ENCODE measurements at places on chromosomes 16 and 17. TPM values are rescaled to one million over a fixed set of nuclear protein-coding genes. Genes with fewer than 3 reads are reported as not detected.

C17orf58 gene
- polyA plus RNA-seq, result 2.2 TPM

DNA sequence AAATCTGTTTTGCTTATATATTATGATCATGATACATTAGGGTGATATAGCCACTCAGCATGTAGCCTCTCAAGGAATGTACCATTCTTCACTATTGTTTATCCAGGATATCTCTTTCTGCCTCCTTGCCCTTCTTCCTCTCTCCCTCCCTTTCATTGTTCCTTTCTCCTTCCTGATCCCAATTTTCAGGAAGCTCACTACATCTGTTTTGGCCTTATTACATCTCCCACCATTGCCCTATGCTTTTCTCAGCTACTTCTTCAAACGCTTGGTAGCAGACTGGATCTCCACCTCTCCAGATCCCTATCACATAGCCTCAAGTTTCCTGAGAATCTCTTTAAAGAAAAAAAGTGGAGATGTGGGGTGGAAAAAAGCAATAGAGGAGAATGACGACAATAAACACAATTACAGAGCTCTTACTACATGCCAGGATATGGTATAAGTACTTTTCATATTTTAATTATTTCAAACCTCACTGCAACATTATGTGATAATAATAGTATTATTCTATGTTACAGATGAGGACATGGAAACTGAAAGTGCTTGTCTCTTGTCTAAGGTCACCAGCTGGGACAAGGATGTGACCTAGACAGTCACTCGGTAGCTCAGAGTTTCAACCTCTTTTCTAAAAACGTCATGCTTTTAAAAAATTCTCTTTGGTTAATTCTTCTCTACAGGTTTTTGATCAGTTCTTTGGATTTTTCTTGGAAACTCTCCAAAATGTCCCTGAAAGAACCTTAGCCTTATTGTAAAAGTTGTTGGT lies 959.1 kb downstream of the CDH11 start:
- no peak for DNase-seq
- H3K36me3 ChIP-seq, result no peaks in the 10 kb centered on the region
- H3K4me1 ChIP-seq, result no peaks in the 10 kb centered on the region
- H3K27ac ChIP-seq, result no peak overlapping the region
- peak overlapping the region; percentile 39 for H3K4me3 ChIP-seq
- no peaks in the 10 kb centered on the region for H3K27me3 ChIP-seq

- H3K36me3 ChIP-seq, result no peaks in the 10 kb centered on the region
- H3K27ac ChIP-seq, result no peak overlapping the region
- peaks cover 4% of the 10 kb centered on the region for H3K4me1 ChIP-seq
- DNase-seq, result no peak
- H3K27me3 ChIP-seq, result no peaks in the 10 kb centered on the region
These were observed 104.4 kb downstream of the MYO1D start for GRCh38 chr17:32772453-32773025.

CCR7 gene
- 622 TPM for polyA plus RNA-seq

- no peak for DNase-seq
- H3K27me3 ChIP-seq, result no peaks in the 10 kb centered on the region
- H3K4me1 ChIP-seq, result no peaks in the 10 kb centered on the region
- H3K4me3 ChIP-seq, result no peak overlapping the region
- H3K27ac ChIP-seq, result no peak overlapping the region
- H3K36me3 ChIP-seq, result peaks cover under 1% of the 10 kb centered on the region
These were observed 26.8 kb downstream of the KATNIP start for GRCh38 chr16:27576729-27577128.

DNA sequence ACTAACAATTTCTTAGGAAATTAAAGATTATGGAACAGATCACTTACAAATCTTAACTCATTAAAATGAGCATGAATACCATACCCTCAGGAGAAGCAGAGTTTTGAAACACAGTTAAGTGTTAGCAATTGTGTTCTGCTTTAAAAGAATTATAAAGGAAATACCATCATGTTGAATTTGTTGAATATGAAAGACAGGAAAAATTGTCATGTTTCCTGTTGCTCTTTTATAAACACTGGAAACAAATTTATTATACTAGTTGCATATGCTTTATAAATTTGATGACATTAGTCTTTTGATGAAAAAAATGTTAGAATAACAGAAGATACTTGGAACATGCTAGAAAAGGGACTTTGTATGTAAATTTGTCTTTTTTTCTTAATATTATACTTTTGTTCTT lies 59.7 kb downstream of the VMP1 start:
- no peaks in the 10 kb centered on the region for H3K4me1 ChIP-seq
- peaks cover 7% of the 10 kb centered on the region for H3K36me3 ChIP-seq
- no peak overlapping the region for H3K27ac ChIP-seq
- no peaks in the 10 kb centered on the region for H3K27me3 ChIP-seq
- H3K4me3 ChIP-seq, result no peak overlapping the region

GRCh38 chr16:66588981-66589713 lies 9.9 kb downstream of the CMTM2 start:
- peak; percentile 63 for DNase-seq
- no peaks in the 10 kb centered on the region for H3K36me3 ChIP-seq
- peaks cover 49% of the 10 kb centered on the region for H3K4me1 ChIP-seq
- peaks cover 27% of the 10 kb centered on the region for H3K27me3 ChIP-seq

DNA sequence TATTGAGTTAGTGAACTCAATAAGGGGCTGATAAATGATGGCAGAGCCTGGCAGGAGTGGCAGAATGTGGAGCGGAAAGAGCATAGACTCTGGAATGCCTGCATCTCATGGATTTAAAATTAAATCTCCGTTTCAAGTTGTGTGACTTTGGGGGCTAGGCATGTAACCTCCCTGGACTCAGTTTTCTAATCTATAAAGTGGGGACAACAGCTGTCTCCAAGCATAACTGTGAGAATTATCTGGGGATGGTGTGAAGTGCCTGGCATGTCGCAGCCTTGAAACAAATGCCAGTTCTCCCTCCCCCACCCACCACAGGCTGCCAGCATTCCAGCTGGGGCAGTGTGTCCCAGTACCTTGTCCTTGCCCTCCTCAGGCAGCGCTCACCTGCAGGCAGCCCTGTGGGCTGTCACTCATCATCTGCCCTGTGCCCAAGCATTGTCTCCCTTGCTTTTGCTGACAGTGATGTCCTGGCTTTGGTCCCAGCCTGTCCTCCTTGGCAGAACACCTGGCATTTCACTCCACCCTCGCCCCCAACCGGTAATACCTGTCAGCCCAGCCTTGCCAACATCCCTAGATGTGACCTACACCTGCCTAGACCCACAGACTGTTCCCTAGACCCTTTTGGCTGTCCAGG lies 129.6 kb downstream of the MRM1 start:
- DNase-seq, result no peak
- H3K36me3 ChIP-seq, result no peaks in the 10 kb centered on the region
- H3K4me3 ChIP-seq, result no peak overlapping the region
- peaks cover 8% of the 10 kb centered on the region for H3K4me1 ChIP-seq

HCRT gene
- not detected for polyA plus RNA-seq

CA7 gene
- not detected for polyA plus RNA-seq

EFNB3 gene
- polyA plus RNA-seq, result not detected

SOX9 gene
- polyA plus RNA-seq, result not detected

- H3K4me1 ChIP-seq, result no peaks in the 10 kb centered on the region
- DNase-seq, result no peak
- no peak overlapping the region for H3K27ac ChIP-seq
- H3K27me3 ChIP-seq, result no peaks in the 10 kb centered on the region
These were observed 163.8 kb downstream of the TOX3 start for GRCh38 chr16:52383119-52383518.

EVPLL gene
- polyA plus RNA-seq, result not detected

MGAT5B gene
- not detected for polyA plus RNA-seq

MAF gene
- not detected for polyA plus RNA-seq

DNA sequence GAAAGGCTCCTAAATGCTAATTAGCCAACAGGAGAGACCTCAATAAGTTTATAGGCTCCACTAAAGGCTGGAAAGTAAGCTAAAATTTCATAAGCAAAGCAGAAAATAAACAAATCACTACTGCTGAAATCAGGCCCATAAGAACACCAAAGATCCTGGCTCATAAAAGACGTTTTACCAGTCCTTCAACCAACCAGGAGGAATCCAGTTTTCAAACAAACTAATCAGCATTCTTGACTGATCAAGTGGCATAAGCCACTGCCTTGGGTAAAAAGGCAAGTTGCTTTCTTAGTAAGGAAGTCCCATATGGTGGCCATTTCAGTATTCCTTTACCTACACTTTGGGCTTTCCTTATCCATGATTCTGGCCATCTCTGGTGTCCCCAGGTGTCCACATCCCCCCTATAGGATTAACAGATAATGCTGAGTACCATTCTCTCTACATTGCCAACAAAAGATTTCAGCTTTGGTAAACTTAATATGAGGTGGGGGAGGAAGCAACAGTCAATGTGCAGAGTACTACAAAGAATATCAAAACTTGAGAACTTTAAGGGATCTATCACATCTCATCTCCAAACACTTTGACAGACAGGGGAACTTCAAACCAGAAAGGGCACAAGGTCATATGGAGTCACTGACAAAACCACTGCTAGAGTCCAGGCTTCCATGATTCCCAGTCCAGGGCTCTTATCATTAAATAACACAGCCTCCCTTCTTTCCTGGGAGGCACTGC lies 1.3 kb downstream of the TOM1L2 start:
- peaks cover 4% of the 10 kb centered on the region for H3K36me3 ChIP-seq
- H3K27me3 ChIP-seq, result peaks cover 2% of the 10 kb centered on the region
- DNase-seq, result no peak
- H3K4me1 ChIP-seq, result peaks cover 30% of the 10 kb centered on the region

DNA sequence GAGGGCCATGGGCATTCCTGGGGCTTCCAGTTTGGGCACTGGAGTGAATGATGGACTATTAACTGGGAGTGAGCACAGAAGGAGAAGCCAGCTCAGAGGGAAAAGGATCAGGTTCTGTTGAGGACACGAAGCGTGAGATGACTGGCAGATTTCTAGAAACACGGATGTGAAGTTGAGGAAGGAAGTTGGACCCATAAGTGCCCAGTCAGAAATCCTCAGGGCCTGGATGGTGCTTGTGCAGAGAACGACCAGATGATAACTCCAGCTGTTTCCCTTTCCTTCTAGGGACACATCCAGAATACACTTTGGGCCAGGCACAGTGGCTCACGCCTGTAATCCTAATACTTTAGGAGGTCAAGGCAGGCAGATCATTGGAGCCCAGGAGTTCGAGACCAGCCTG lies 23.3 kb upstream of the ANKRD40CL start:
- no peaks in the 10 kb centered on the region for H3K4me1 ChIP-seq
- DNase-seq, result no peak
- no peaks in the 10 kb centered on the region for H3K36me3 ChIP-seq
- no peaks in the 10 kb centered on the region for H3K27me3 ChIP-seq
- H3K27ac ChIP-seq, result no peak overlapping the region

PLA2G10 gene
- not detected for polyA plus RNA-seq

GRCh38 chr17:57761887-57762286 lies 16.8 kb upstream of the CCDC182 start:
- no peak overlapping the region for H3K4me3 ChIP-seq
- no peaks in the 10 kb centered on the region for H3K36me3 ChIP-seq
- H3K27ac ChIP-seq, result no peak overlapping the region
- H3K4me1 ChIP-seq, result no peaks in the 10 kb centered on the region

GRCh38 chr16:86092586-86093480 lies 193.9 kb downstream of the IRF8 start:
- no peak overlapping the region for H3K4me3 ChIP-seq
- no peaks in the 10 kb centered on the region for H3K36me3 ChIP-seq
- no peak for DNase-seq
- H3K27me3 ChIP-seq, result peaks cover 12% of the 10 kb centered on the region
- peaks cover 10% of the 10 kb centered on the region for H3K4me1 ChIP-seq

USB1 gene
- 30.4 TPM for polyA plus RNA-seq

CES3 gene
- not detected for polyA plus RNA-seq

DNA sequence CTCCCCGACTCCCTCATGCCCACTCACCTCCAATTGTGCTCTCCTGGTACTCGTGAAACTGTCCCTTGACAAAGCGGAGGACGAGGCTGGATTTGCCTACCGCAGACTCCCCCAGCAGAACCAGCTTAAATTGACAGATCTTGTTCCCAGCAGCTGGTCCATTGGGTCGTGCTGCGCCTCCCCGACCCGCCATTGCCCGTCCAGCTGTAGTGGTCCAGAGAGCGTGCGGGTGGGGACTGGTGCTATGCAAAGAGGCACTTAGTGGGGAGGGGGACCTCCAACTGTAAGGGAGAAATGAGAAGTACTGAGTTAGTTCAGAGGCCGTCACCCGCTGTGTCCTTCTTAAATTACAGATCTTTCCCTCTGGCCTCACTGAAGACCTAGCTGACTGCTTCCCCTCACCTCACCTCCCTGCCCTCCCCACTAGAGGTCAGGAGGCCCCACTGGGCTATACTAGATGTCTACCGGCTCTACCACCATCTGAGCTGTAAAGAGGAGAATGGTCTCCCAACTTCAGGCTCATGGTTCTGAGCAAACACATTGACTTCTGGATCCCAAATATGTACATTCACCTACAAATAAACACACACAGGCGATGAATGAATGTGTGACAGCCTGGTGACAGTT lies 7.8 kb downstream of the HSPB9 start:
- H3K4me3 ChIP-seq, result no peak overlapping the region
- peak overlapping the region; percentile 51 for H3K27ac ChIP-seq
- peaks cover 5% of the 10 kb centered on the region for H3K36me3 ChIP-seq
- no peaks in the 10 kb centered on the region for H3K27me3 ChIP-seq
- H3K4me1 ChIP-seq, result peaks cover 40% of the 10 kb centered on the region

- no peaks in the 10 kb centered on the region for H3K27me3 ChIP-seq
- H3K36me3 ChIP-seq, result peaks cover 4% of the 10 kb centered on the region
- H3K4me1 ChIP-seq, result no peaks in the 10 kb centered on the region
- H3K4me3 ChIP-seq, result no peak overlapping the region
These were observed 642.7 kb downstream of the HS3ST4 start for GRCh38 chr16:26334218-26335111.

VEZF1 gene
- polyA plus RNA-seq, result 50.2 TPM

- no peaks in the 10 kb centered on the region for H3K27me3 ChIP-seq
- no peak overlapping the region for H3K27ac ChIP-seq
- DNase-seq, result no peak
These were observed 4.5 kb downstream of the ZNF646 start for GRCh38 chr16:31078597-31079341.

GPRC5B gene
- not detected for polyA plus RNA-seq

DNA sequence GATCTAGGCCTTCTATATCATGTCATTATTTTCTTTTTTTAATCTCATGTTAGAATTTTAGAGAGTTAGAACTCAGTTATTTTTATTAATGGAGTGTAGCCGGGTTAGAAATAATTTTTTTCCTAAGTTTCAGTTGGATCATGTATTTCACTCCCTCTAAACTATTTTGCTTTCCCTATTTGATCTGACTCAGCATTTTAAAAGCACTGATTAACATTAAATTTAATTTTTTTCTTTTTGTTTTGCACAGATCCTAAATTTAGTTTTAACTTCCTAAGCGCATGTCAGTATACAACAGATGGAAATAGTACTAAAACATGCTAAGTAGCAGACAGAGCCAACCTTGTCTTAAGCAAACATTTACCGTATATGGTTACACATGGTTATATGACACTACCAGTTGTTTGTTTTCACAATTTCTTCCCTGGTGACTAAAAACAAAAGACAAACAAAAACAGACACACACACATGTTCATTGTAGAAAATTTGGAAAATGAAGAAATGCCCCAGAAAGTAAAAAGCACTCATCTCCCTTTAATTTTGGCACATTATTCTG lies 33.6 kb upstream of the RAB11FIP4 start:
- H3K4me3 ChIP-seq, result no peak overlapping the region
- no peaks in the 10 kb centered on the region for H3K4me1 ChIP-seq
- no peaks in the 10 kb centered on the region for H3K27me3 ChIP-seq

QPRT gene
- not detected for polyA plus RNA-seq

TSPOAP1 gene
- not detected for polyA plus RNA-seq

Data from naive B cell (primary cell).